GM04504 (cell line): ENCODE measurements at places on chromosomes 11 and 22.

DNA sequence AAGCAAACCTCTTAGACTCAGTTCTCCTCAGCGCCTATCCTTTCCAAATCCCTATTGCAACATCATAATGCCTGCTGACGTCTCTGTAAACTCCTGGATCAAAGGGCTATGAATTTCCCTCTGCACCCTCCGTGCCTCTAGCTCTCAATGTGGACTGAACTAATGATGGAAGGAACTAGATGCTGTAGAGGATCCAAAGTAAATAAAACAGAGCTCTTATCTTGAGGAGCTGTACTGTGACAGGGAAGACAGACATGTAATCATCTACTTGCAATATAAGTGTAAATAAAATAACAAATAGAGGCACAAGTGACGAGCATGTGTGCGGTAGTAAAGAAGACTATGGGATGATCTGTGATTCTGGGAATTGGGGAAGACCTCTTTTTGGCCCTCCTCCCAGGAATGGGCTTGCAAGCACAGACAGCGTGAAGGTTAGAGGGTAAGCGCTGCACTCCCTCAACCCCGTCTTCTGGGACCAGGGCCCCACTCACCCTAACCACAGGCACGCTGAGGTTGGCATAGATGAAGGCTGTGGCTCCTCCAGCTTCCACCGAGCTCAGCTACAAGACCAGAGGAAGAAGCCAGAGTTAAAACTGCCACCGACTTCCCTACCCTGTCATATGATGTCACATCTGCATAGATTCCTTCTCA is 42.2 kb downstream of the P4HA3 start:
- DNase-seq = no peak

DNA sequence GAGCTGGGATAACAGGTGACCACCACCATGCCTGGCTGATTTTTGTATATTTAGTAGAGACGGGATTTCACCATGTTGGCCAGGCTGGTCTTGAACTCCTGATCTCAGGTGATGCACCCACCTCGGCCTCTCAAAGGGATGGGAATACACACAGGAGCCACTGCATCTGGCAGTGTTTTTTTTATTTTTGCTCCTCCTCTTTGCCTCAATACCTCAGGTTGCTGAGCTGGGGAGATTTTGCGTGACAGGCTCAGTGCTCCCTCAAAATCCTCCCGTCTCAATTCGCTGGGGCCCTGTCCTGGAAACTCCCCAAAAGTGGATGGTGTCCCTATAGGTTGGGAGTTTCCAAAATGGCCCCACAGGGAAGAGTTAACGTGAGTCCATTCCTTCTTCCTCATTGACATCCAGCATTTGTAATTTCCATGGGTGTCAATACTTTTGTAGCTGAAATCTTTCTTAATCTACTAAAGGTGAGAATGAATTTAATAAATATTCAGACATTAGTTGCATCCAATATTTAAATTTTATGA is 71.8 kb downstream of the GGTLC2 start:
- DNase-seq = no peak

- DNase-seq = peak; percentile 76
Measured at GRCh38 chr11:112318184-112318591, 57.5 kb upstream of the PLET1 start.

DNA sequence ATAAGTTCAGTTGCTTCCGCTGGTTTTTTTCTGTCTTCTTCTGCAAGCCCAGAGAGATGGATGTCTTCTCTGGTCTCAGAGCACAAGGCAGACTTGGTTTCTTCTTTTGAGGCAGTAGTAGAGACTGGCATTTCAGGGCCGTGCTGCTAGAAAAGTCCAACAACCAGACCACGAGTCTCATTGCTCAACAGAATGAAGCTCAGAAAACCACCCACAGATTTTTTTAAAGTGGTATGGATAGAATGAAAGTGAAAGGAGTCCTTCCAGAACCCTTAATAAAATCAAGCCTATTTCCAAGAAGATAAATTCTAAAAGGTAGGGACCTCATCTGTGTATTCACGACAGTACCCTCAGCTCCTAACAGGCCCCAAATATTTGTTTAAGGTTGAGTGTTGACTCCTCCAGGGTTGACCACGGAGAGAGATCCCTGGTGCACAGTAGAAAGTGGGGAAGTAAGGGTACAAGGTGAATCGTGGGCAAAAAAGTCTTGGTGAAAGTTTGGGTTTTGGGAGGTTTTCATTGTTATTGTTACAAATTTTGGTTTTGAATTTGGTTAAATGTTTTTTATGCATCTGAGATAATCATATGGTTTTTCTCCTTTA is 43.6 kb upstream of the DDX6 start:
- no peak for DNase-seq

GRCh38 chr11:86150847-86151173 is 81.9 kb upstream of the PICALM start:
- DNase-seq = no peak

DNA sequence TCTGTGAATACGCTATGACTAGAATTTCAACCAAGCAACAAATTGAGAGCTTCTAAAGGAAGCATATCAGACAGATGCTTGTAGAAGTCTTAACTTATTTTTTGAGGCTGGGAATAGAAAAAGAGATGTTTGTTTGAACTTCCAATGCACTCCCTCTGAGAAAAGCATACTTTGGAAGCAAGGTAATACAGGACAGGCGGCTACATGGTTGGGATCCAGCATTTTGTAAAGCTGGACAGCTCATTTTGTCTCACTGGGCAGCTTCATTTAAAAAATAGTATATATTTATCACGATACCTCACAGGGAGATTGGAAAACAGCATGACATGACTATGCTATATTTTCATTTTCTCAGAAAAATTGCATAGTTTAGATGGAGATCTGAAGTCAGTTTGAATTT is 821.3 kb upstream of the API5 start:
- DNase-seq = no peak

DNA sequence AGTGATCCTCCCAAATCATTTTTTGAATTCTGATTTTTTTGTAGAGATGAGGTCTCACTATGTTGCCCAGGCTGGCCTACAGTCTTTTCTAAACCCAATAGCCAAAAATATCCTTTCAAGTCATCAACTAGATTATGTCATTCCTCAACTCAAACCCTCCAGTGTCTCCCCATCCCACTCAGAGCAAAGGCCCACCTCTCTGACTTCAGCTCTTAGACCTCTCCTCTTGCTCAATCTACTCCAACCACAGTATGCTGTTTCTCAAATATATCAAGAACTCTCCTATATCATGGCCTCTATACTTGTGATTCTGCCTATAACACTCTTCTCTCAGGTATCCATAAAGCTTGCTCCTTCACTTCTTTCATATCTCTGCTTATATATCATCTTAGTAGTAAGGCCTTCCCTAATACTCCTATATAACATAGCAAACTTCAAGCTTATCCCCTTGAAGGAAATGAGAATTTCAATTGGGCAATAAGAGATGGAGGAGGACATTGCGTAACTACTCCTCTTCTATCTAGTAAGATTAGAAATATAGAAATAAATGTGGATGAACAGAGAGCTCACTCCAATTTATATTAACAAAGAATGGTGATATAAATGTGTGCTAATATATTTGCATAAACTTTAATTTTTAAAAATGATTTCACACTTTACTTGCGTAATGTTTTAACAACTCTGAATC is 24.5 kb downstream of the DLG2 start:
- DNase-seq = no peak

DNA sequence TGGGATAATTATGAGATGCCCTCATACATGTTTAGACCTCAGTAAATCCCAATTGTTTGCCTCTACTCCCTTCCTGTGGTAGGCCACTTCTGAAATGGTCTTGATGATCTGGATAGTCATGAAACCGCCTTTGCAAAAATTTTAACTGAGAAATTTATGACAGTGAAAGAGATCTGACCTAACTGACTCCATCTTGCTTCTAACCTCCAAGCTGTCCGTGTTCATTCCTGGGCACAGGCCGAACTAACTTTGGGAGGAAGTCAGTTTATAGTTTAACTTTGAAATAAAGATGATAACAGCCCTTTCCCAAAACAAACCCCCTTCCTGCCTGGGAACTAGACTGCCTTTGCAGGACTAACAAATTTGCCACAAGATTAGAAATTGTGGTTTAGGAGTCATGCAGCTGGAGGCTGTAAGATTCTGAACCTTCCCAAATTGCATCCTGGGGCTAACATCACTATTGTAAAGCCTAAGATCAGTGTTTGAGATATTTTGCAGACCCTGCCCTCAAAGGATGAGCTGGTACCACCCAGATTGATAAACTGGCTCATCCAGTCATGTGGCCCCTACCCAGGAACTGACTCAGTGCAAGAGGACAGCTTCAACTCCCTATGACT is 19.9 kb upstream of the CTR9 start:
- no peak for DNase-seq

DNA sequence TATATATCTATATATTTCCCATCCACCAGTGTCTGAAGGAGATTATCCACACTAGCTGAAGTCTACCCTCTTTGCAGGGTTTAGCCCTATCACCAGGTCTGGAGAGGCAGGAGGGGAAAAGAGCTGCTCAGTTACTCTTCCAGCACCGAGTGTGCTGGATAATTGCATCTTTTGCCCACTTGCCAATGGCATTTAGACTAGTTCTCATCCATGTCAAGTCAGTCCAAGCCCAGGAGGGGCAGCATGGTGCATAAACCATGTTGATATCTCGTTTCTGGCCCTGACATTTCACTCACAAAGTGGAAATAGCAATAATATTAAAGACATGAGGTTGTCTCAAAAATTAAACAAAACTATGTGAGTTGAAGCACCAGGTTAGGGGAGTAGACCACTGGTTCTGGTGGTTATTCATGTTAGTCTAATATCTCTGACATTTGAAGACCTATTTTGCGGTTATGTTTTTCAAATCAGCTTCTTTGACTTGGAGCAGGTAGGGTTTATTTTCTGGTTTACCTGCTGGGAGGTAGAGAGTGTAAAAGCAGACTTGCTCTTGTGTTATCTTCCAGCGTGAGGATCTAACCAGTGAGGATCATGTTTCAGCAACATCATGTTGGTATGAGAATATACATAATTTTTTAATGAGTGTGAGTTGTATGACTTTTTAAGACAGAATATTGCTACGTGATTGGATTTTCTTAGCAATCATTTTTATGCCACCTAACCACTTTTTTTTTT is 273.2 kb upstream of the KIRREL3 start:
- DNase-seq = no peak

- no peak for DNase-seq
Measured at GRCh38 chr11:69905611-69906452, 86.6 kb upstream of the FGF3 start.

GRCh38 chr22:47842119-47842518 is 1079.7 kb downstream of the TBC1D22A start:
- DNase-seq = no peak

- DNase-seq = peak; percentile 7
Measured at GRCh38 chr11:68181719-68182451, 31.2 kb downstream of the KMT5B start.

DNA sequence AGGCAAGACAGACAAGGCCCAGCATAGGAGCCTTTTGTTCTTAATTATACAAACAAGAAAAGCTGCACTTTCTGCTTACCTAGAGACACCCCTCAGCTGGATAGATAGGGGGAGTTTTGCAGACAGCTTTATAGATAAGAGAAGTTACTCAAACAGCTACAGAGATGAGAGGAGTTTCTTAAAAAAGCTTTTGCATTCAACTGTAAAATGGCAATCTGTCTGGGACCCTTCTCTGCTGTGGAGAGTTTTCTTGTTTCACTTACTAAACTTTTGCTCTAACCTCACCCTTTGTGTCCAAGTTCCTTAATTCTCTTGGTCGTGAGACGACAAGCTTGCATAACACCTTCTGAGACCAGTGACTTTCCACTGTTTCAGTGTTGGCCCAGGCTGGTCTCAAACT is 103.8 kb upstream of the CHORDC1 start:
- DNase-seq = no peak

DNA sequence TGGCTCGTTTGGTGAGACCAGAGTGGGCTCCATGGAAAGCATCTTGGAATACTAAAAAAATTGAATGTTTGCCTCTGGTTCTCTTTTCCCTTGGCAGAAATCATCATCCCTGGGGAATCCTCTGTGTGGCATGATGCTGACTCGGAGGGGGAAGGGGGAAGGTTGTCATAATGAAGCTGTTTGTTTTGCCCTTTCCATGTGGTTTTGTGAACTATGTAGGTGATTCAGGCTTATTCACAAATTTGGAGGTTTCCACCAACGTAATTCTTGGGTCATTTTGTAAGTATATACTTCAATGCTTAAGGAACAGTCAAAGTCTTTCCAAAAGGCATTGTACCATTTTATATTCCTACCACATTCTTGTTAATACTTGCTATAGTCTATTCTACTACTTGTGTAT is 754.0 kb upstream of the FAT3 start:
- no peak for DNase-seq

- peak; percentile 67 for DNase-seq
Measured at GRCh38 chr22:31292236-31292989, at the start of gene PIK3IP1. TSS of gene PIK3IP1 (minus strand) at chr22:31292488. CDS start at chr22:31292344, 144 bp downstream.
